ENCODE measurements at places on chromosomes 6 and 20.

DNA sequence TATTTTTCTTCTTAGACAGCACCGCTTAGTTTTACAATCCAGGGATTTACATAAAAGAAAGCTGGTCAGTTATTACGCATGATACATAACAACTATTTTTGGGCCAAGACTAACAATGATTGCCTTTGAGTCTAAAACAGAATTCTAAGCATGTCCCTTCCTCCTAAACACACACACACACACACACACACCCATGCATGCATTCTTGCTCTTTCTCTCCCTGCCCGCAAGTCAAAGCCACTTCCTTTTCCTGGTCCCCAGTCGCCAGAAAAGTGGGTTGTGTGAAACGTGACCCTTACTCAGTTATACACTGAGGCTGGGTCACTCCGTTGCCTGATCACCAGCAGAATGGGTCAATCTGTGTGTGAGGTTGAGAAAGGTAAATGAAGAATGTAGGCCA, 31.4 kb downstream of the FYN start:
- DNase-seq: peak; percentile 73

DNA sequence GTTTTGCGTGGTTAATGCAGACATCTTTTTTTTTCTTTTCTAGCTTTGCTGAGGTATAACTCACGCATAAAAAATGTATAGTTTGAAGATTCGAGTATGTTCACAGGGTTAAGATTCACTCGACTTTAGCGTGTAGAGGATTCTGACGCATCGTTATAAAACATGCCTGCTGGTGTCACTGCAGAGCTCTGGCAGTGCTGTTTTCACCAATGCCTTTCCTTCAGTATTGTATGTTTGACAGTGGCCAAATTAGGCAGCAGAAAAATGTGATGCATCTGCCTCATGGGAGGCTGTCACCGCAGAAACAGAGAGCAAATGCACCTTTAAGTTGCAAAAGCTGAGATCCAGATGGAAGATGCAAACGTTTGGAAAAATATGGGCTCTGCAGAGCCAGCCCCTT, 18.0 kb upstream of the SIRPB2 start:
- DNase-seq: peak; percentile 37

GRCh38 chr6:16998461-16998860, 103.4 kb upstream of the STMND1 start:
- DNase-seq: no peak

DNA sequence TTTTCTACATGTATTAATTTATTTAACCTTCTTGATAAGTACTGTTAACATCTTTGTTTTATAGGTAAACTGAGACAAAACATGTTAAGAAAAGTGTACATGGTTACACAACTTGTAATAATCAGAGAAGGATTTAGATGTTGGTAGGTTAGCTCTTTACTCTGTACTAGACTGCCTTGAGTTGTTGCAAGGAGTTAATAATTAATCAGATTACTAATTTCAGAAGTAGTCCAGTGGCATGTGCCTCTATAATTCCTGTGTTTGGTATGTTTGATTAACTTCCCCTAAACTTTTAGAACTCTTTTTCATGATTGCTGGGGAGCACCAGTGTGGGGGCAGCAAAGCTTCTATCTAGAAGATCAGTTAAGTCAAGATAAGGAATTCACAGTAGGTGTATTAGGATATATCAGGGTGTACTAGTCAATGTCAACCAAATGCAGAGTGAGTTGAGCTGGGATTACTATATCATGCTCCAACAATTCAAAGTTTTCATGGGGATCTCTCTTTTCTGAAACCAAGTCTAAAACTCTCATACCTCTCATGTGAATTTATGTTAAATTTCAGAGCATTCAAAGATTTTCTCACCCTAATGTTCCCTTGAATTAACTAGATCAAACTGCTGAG, 129.7 kb upstream of the AHI1 start:
- DNase-seq: no peak

DNA sequence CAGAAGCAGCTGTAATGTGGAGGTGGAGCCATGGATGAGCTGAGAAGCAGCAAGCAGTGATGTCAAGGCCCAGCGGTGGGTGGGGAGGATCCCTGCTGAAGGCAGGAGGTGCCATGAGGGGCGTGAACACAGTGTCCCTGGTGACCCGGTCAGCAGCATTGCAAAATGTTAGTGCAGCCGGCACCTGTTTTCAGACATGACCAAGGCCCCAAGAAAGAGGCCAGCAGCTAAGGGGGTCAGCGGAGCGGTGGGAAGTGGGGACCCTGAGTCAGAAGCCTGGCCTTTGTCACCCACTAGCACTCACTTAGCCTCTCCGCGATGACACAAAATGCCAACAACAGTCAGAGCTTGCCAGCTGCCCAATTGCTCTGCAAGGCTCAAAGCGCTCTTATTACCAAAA, 51.9 kb downstream of the TMEM242 start:
- DNase-seq: no peak

- no peak for DNase-seq
Observed at GRCh38 chr6:43464337-43464736, 9.0 kb upstream of the DLK2 start.

DNA sequence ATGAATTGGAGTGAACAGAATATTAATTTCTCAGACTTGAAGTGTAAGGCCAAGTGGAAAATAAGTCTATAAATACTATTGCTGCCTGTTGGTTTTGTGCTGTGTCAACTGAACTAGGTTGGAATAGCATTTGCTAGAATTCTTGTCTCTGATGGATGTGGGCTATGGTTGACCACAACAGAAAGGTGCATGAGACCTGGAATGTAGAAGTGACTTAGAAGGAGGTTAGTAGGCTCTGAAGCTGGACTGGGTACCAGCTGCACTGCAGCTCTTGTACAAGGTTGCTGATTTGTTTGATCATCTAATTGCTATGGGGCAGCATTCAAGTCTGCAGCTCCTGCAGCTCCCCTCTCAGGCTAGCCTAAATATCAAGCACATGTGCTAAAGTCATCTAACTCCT, 479.0 kb upstream of the NRSN1 start:
- DNase-seq: no peak

- DNase-seq: no peak
Observed at GRCh38 chr20:40720826-40721225, 31.8 kb upstream of the MAFB start.

- DNase-seq: no peak
Observed at GRCh38 chr20:18166241-18166881, 28.7 kb downstream of the KAT14 start.

DNA sequence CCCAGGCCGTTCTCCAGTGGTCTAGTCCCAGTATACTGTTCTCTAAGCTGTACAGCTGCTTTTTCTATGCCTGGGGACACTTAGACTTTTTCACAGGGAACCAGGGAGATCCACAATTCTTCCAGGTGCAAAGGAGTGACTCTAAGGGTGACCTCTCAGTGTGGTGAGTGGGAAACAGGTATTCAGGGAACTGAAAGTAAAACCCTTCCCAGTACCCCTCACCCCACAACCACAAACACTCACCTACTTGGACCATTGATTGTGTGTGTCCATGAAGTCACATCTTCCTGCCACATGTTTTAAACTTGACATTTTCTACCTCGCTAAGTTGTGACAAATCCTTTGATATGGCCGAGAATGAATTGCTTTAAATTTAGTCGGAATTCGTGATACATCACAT, 183.6 kb downstream of the CLIC5 start:
- no peak for DNase-seq

DNA sequence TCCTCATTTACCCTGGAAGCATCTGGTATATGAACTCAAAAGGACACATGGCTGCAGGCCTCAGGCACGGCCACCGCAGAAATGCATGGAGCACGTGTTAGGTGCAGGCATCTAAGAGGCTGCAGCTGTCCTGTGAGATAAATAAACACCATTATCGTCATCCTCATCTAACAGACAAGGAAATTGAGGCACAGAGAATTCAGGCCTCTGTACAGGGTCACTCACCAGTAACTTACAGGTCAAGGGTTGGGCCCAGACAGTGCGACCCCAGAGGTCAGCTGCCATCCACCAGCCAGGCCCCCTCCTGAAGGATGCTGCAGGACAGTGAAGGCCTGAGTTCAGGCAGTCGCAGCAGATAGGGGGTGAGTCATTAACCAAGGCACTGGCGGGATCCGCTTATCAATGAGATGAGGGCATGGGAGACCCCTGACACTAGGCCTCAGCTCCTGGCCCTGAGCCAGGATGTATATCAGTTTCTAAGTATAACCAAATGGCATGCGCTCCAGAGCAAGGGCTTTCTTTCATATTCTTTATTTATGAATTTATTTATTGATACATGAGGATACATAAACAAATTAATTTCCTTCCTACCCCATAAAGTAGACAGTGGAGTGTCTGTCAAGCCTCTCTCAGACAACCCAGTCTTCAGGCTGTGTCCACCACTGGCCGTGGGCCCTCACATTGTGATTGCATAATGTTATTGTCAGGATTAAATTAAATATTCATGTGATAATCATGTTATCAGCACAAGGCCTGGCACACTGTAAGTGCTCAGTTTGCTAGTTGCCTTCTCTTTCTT, 316.9 kb downstream of the QKI start:
- DNase-seq: no peak

DNA sequence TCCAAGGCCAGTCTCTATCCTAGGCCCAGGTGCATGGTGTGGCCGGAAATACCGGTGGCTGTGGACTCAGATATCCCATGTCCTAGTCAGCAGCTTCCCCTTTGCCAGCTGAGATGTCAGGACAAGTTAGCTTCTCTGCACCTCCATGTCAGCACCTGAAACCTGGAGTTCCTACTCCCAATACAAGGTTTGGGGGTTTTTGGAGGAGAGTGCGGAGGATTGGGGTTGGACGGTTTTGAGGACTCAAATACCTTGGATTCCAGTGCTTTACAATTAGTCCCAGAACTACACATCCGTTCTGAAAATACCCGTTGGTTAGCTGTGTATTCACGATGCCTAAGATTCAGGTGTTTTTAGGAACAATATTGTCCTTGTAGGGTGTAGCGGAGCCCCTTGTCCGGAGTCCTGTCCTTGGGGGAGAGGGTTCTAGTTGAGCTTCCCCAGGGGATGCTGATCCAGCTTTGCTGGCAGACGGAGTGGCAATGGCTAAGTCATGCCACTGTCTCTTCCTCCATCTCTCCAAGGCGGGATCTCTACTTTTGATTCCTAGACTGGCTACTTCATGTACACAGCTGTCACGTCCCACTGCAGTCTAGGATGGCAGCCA, 45.0 kb downstream of the ADNP start:
- DNase-seq: no peak

DNA sequence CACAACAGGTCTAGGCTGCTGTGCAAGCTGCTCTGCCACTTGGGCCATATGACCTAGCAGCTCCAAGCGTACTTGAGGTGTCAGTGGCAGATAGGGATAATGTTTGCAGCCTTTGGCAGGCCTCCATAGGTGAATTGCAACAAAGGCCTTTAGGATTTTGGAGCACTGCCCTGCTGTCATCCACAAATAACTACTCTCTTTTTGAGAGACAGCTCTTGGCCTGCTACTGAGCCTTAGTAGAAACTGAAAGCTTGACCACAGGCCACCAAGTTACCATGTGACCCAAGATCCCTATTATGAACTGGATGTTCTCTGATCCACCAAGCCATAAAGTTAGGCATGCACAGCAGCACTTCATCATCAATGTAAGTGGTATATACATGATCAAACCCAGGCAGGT, 29.9 kb downstream of the FBXO30 start:
- DNase-seq: no peak

- no peak for DNase-seq
Observed at GRCh38 chr6:165167861-165168260, 141.5 kb downstream of the C6orf118 start.

GRCh38 chr20:58639182-58640146, 11.6 kb upstream of the STX16 start:
- DNase-seq: no peak

DNA sequence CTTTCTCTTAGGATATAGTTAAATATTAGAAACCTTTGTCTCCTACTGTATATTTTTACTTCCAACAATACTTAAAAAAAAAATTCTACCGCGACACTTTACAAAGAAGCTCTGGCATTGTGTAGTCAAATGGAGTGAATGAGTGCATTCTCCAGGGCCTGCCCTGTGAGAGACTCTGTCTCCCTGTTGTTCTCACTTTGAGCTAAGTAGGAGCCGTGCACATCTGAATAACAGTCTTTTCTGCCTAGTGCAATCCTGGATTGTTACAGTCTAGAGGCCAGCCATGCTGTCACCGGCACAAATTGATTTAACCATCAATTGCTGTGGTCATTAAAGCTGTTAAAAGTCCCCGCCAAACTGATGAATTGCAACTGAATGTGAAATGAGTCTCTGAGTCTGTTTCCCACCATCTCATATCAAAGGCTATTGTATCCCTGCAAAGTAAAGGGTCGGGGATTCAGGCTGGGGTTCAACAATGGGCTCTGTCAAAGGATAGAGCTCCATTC, 156.0 kb downstream of the RFPL4B start:
- no peak for DNase-seq

DNA sequence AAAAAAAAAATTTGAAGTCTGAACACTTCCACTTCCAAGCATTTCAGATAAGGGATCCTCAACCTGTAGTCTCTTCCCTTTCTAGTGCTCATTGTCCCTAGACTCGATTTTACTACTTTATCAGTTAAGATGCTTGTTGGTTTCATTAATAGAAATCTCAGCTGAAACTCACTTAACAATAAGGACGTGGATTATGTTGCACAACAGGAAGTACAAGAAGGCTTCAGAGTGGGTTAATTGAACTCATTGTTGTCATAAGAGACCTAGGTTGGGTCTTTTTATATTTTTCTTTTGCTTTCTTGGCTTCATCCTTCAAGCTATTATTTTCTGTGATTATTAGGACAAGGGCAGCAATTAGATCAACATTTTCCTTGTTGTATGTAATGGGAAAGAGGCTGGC, 175.2 kb downstream of the CDKAL1 start:
- no peak for DNase-seq

DNA sequence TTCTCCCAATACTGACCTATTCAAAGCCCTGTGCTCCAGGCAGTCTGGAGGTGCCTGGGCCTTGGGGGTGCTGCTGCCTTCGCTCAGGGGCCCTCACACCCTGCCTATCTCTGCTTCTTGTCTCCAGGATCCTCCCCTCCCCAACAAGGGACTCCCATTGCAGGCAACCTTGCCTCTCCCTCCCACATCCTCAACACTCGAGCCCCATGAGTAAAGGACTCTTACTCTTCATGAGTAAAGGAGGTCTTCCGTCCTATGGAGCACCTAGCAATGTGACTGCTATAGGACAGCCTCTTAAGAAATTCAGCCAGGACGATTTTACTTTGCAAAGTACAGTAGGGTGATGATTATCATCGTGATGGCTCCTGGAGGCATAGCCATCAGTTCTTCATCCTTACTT, 24.5 kb downstream of the PLEKHG1 start:
- no peak for DNase-seq

DNA sequence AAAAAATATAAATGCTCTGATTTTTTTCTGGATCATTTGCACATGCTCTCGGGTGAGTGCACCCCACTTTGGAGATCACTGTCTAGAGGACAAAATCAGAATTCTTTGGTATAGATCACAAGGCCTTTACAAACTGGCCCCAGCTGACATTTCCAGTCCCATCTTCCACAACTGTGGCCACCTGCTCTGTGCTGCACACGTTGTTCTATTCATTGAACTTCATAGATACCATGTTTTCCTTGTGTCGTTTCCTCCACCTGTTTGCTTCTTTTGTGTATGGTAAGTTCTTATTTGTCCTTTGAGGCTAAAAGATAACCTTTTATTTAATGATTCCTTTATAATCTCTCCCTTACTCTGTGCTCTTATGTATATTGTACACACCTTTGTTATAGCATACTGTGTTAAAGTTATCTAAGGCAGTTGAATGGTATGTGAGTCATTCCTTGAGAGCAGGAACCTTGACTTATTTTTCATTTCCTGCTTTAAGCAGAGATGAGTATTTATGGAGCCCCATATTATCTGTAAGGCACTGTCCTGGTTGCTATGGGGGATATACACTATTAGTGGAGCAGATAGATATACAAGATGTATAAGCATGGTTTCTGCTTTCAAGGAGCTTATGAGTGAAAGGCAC, 12.0 kb upstream of the SLC17A5 start:
- no peak for DNase-seq

- DNase-seq: no peak
Observed at GRCh38 chr20:275791-276190, 14.8 kb downstream of the C20orf96 start.

Measured in CD4-positive, alpha-beta T cell treated with Interleukin-17A for 1 hour (primary cell).